ENCODE measurements at places on chromosomes 2 and 18.

DNA sequence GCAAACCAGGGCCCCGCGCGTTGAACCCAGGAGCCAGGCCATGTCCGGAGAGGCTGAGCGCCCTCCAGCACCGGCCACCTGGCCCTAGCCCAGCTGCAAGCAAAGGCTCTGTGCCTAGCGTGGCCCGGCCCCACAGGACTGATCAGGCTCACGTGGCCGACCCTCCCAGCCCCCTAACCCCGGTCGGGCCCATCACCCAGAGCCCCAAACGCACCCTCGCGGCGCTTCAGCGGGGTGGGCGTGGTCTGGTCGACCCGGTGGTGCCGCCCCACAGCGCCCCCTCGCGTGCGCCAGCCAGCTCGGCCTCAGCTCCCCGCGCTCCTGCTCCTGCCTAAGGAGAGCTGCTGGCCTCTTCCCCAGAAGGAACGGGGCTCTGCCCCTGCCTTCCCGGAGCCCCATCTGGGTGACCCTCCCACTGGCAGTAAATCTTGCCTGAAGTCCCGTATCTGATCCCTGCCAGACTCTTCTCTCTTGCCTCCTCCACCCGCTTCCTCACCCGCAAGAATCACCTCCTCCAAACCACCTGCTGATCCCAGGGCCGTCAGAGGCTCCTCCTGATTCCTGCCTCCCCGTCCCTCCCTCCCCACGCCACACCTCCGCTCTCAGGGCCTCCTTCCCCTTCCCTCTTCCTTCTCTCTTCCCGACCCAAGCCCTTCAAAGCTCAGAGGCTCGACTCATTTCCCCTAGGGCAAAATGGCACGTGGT, 12.3 kb upstream of the TEX51 start:
- peak; percentile 54 for DNase-seq

DNA sequence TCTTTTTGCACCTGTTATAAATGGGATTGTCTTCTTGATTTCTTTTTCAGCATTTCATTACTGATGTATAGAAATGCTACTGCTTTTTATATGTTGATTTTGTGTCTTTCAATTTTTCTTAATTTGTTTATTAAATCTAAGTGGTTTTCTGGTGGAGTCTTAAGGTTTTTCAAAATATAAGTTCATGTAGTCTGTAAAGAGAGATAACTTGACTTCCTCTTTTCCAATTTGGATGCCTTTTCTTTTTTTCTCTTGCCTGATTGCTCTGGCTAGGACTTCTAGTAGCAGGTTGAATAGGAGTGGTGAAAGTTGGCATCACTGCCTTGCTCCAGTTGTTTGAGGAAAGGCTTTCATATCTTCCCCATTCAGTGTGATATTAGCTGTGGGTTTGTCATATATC, 28.6 kb upstream of the GALNT5 start:
- no peak for DNase-seq

- no peak for DNase-seq
Observed at GRCh38 chr2:171598713-171599319, 76.5 kb downstream of the CYBRD1 start.

- DNase-seq, result no peak
Observed at GRCh38 chr2:237558961-237559641, 7.3 kb upstream of the PRLH start.

- no peak for DNase-seq
Observed at GRCh38 chr2:88199912-88200682, 30.0 kb downstream of the THNSL2 start.

GRCh38 chr2:57725337-57725947, 321.2 kb upstream of the VRK2 start:
- no peak for DNase-seq
